ENCODE measurements at places on chromosomes 7 and 10.

- DNase-seq, result no peak
Measured at GRCh38 chr10:116674901-116675423, 54.2 kb downstream of the PNLIPRP2 start.

DNA sequence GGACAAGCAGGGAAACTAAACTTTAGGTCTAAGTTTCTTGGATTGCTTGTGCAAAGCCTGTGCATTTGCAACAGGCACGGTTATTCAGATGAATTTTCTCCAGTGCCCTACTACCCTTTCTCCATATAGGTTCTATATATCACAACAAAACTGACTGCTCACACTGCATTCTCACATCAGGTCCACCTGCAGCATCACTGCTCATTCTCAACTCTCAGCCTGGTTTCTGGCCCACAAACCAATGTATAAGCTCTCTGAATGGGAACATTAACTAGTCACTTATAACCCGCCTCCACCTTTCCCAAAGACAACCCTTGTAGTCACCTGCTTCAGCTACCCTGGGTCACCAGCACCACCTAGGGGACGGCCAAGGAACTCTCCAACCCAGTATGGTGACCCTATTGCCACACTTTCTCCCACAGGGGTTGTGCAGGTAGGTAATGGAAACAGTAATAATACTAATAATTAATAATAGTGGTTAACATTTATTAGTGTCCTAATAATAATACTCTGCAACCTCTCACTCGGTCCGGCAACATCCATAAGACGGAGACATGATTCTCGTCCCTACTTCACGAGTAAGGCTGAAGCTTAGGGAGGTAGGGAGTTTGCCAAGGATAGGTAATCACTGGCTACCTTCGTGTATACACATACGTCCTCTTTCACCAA lies 97.3 kb downstream of the CLEC2L start:
- no peak for DNase-seq

- no peak for DNase-seq
Measured at GRCh38 chr7:134702366-134703240, 56.0 kb downstream of the BPGM start.

DNA sequence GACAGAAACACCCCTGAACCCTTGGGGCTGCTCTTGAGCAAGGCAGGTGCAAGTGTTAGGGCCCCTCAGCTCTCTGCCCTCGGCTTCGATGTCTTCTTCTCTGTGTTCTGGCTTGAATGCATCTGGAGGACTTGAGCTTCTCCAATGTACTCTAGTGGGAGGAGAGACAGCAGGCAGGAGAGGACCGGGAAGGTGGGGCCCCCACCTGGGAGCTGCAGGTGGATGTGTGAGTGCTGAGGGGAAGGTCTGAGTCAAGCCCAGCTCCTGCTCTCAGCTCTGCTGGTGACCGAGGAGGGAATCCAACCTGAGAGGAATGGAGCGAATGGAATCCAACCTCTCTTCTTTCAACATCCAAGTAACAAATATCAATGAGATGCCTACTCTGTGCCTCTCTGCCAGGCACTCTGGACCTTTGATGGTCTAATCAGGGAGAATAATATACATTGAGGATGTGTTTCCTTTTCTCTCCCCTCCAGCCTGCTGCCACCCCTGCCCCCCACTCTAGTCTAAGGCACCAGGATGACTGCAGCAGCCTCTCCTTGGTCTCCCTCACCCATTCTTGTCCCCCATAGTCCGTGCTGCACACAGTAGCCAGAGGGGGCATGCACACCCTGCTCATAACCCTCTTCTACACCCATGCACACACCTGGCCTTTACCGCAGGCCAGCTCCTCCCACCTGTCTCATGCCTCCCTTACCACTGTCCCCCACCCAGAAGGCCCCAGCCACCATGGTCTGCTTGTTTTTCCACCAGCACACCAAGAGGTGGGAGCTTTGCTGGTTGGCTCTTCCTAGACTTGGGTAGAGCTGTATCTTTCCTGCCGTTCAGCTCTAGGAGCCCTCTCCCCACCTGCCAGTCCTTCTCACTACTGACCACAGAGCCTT lies 13.6 kb downstream of the TBATA start:
- DNase-seq, result no peak

- DNase-seq, result no peak
Measured at GRCh38 chr10:109994711-109995577, 12.8 kb upstream of the ADD3 start.

GRCh38 chr10:119845656-119846055 lies 27.0 kb downstream of the MCMBP start:
- DNase-seq, result no peak

DNA sequence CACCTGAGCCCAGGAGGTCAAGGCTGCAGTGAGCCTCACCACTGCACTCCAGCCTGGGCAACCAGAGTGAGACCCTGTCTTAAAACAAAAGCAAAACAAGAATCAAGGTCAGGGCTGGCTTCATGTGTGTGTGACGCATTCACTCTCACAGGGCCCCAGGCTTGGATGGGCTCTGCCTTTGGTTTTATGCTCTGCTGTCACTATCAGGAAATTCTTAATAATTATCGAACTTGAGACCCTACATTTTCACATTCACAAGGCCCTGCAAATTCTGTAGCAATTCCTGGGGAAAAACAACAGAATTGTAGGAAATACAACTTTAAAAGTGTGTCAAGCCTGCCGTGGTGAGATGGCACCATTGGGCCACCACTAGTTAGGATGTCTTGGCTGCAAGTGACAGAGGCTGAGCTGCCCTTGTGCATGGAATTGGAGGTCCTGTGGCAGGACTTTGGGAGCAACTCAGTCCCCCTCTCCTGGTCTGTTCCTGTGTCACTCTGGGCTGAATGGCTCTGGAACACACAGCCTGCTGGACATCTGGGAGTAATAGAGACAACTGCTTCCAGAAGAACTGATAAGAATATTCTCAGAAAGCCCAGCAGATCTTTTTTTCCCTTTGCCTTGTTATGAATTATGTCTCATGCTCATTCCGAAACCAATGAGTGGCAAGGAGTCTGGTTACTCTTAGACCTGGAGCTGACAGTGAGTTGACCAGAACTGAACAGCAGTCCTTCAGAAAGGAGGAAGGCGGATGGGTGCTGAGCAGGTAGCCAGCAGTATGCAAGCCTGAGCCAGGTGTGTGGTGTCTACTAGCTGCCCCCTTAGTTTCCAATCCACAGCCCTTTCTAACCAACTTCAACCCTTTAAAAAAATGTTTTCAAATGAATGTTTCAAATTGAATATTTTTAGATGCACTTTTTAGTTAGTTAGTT lies 3.6 kb downstream of the UBE2D4 start:
- DNase-seq, result no peak
